Fibroblast of lung (primary cell): ENCODE measurements at places on chromosomes 11 and 22.
A peak's percentile ranks its signal among the peaks of the same experiment; 100 is the strongest.

DNA sequence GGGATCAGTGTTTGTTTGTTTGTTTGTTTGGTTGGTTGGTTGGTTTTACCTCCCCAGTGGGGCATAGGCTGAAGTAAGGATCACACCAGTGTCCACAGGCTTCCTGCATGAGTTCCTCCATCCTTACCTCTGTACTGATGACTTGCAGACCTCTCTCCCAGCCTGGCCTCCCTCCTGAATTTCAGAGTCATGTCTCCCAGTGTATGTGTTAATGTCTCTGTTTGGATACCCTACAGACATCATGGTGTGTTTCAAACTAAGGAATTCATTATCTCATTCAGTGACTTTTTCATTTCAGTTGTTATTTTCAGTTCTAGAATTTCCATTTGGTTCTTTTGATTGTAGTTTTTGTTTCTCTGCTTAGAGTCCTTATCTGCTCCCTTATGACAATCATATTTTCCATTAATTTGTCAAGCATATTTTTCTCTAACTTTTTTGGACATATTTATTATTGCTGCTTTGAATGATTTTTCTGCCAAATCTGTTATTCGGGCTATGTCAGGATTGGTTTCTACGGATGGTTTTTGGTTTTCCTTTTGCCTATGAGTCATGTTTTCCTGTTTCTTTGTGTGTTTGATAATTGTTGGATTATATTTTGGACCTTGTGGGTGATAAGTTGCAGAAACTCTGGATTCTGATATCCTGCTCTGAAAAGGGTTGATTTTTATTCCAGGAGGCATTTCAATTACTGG, 23.6 kb downstream of the MYEOV start:
- DNase-seq: peak; percentile 57

- no peak for DNase-seq
Observed at GRCh38 chr11:126506789-126507188, 151.3 kb downstream of the ST3GAL4 start.

GRCh38 chr22:17913801-17914347, 110.5 kb downstream of the MICAL3 start:
- peak; percentile 60 for DNase-seq

GRCh38 chr22:43253839-43254238, 66.9 kb upstream of the TTLL12 start:
- DNase-seq: no peak

DNA sequence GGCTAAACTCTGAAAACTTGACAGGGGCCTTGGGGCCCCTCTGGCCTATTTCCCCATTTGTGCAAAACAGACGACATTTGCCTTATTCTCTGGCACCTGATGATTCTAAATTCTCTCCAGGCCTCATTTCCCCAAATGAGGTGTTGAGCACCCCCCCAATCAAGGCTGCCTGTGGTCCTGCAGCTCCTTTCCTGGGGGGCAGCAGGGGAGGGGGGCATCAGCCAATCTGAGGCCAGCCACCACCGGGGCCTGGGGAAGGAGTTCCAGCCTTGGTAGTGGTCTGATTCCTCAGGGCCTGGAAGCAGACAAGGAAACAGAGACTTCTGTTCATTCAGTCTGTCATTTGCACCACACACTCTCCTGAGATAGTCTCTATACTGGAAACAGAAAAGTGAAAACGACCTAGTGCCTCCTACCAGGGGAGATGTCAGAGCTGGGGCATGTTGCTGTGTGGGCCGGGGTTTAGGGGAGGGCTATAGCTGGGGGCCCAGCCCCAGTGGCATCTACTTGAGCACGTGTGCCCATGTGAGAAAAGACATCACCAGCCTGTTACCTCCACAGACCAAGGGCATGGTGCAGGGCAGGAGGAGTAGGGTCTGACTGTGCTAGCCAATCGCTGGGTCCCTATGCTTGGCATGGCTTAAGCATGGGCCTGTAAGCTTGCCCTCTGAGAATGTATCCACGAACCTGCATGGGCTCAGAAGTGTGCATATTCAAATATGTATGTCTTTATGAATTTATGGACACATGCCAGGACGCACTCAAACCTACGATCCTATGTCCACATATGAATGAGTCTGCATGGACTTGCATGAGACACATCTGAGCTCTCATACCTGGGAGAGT, 1.8 kb upstream of the TPBGL start:
- DNase-seq: no peak

DNA sequence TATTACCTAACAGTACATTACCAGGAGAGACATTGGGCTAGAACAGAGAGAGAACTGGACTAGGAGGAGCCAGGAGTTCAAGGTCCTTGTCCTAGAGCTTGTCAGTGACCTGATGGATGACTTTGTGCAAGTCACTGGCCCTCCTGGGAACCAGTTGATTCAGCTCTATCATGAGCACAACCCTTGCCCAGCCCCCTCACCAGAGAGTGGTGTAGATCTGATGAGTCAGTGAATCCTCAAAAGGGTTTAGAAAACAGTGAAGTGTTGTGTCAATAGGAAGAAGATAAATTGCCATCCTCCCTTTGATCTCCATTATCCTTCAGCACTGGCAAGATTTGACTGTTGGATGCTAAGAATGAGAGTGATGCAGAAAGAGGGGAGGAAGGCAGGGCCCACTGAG, 24.3 kb downstream of the NEU3 start:
- DNase-seq: no peak

DNA sequence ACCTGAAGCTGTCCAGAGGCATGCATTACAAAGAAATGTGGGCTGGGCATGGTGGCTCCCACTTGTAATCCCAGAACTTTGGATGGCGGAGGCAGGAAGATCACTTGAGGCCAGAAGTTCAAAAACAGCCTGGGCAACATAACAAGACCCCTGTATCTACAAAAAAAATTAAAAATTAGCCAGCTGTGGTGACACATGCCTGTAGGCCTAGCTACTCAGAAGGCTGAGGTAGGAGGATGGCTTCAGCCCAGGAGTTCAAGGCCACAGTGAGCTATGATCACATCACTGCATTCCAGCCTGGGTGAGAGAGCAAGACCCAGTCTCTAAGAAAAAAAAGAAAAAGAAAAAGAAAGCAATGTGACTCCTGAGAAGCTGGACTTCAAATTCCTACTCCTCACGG, 138.5 kb upstream of the HSD17B12 start:
- no peak for DNase-seq
